ENCODE measurements at places on chromosomes 4 and X.

- no peak for DNase-seq
Measured at GRCh38 chrX:1609762-1610161, 5.1 kb upstream of the ASMT start.

GRCh38 chr4:38131371-38132091, 171.3 kb downstream of the PTTG2 start:
- DNase-seq: no peak

DNA sequence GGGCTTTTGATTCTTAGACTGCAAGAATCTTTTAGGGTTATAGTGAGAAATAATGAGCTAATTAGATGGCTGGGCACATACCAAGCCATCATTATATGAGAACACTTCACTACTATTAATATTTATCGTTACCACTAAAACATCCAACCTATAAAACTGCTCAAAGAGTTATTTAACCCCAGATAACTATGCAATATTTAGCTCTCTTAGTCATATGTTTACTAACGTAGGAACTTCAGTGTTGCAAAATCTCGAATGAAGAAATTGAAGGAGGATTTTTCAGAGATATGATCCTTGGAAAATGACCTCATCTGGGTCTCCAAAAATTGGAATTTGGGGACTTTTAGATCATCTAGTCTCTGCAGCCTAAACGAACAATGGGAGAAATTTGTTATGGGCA, 265.0 kb upstream of the RPS6KA3 start:
- DNase-seq: no peak

- DNase-seq: peak; percentile 19
Measured at GRCh38 chrX:86192827-86193226, 44.6 kb downstream of the DACH2 start.

DNA sequence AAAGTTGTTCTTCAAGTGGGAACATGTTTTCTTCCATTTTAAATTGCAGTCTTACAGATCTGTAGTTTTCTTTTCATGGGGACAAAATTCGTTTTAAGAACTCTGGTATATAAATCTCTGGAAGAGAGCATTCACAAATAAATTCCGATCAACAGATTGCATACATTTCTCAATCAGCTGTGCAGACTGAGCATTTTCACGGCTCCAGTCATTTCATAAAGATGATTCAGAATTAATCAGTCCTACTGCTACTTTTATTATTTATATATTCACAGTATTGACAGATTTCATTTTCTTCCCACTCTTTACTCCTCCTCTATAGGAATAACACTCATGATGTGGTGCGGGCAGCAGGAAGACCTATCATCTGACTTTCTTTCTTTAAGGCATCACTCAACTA, 534.9 kb upstream of the FTHL17 start:
- no peak for DNase-seq

GRCh38 chr4:108849611-108850168, 86.8 kb upstream of the ETNPPL start:
- peak; percentile 68 for DNase-seq

DNA sequence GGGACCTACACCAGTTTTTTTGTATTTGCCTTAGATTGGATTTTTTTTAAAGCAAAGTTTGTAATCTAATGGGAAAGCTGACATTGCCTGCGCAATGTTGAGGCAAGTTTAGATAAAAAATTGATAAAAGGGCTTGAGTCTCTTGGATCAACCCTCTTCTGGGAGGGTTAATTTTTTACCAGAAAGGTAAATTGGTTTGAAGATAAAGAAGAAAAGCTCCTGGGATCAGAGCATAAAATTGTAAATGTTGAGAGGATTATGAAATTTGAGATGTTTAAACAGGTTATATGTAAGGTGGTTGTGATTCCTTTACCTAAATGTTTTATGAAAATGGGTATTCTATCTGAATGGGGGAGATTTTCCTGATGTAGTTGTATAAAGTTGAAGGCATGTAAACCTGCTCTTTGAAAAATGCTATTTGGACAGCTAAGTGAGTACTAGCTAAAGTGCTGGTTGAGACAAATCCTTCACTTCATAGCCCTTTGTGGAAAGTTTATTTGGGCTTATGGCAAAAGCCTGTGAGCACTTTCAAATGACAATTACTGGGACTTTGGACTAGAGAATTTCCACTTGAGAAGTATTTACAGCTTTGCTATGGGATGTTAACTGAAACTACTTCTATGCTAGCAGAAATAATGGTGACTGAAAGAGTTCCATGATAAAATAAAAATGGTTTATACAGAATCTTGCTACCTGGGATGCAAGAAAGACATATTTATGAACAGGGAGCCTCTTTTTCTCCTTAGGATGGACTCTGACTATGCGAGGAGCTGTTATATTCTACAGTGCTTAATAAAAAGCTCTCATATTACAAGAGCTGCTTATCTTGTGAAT, 56.2 kb downstream of the UGT2B10 start:
- no peak for DNase-seq

DNA sequence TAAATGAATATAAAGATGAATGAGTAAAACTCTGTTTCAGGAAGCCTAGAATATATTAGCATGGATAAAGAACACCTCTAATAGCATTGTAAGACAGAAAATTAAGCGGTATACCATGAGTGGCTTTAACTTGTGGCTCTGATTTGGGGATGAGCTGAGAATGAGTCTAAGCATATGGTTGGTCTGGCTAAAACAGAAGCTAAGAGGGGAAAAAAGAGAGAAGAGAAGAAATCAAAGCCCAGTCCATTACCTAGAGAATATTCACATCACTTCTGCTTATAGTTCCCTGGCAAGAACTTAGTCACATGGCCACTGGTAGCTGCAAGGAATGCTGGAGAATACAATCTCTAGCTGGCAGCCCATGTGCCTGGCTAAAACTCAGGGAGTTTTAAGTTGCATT, 414.5 kb downstream of the PRDM5 start:
- DNase-seq: no peak

DNA sequence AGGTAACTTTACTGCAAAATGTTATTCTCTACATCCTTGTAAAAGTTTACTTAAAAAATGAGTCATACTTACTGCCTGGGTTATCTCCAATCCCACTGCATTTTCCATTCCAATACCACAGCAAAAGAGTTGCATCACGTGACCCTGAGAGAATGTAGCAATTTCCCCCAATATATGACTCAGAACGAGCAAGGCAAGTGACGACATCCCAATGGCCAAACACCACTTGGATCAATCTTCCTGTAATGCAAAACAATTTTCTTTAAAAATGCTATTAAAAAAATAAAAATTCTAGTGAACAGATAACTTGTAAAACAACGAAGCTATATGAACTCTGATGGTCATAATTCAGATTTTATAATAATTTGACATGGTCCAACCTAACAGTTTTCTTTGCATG, 224.3 kb downstream of the DCLK2 start:
- peak; percentile 92 for DNase-seq

- no peak for DNase-seq
Measured at GRCh38 chr4:41427306-41427882, 110.6 kb upstream of the LIMCH1 start.

DNA sequence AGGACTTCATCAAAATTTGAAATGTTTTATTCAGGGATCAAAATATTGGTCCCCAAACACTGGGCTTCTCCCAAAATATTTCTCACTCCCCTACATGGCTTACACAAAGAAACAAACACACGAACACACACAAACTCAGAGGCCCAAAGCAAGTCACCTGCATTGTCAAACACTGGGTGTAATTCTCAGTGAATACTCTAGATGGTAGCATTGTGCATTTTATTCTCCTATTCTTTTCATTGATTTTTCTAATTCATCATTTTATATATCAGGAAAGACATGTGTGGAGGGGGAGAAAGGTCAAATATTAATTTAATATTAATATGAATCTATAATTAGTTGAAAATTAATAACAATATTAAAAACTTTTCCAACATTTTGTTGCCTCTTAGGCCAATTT, 72.3 kb upstream of the TNMD start:
- peak; percentile 56 for DNase-seq

DNA sequence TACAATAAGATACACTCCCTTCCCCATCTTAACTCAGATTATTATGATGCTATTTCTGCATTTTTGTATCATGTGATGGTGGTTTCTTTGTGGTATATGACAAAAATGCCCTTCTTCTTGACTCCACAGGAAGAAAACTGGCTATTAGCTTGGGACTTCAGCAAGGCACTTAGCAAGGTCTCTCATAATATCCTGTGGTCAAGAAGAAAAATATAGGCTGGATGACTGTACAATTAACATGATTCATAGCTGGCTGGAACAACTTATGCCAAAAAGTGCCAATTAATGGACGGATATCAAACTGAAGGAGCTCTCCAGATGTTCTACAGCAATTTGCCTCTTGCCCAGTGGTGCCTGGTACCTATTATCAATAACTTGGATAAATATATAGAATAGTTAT, 2.3 kb upstream of the MID1IP1 start:
- DNase-seq: peak; percentile 53

DNA sequence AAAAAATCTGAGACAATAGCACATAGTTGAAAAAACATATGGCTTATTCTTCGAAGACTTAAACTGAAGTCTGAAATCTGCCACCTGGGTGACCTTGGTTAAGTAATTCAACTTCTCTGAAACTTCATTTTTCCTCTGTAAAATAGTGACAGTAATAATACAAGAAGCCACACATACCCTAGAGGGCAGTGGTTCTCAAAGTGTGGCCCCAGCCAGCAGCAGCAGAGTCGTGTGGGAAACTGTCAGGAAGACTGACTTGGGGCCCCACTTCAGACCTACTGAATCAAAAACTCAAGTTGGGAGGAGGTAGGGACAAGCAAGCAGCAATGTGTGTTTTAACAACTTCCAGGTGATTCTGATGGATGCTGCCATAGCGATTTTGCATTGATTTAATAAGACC, 249.9 kb downstream of the HNRNPD start:
- DNase-seq: no peak

DNA sequence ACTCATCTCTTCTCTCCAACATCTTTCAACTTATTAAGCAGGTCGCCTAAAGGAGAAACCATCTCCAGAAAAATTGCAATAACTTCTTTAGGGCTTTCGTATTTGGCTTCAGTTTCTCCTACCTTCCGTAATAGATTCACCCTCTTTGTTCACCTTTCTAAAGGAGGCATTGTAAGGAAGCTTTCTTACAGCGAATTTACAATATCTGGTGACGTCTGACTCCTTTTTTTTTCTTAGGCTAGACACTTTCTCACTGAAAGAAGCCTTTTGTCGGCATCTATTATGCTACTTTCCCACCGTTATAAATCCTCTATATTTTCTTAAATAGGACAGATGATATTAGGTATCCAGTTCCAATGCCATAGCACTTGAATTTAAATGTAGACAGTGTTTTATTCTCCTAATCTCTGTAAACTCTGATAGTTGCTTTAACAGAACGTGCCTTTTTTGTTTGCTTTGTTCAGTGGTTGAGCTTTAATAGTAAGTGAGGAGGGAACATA, 302.4 kb downstream of the IL1RAPL1 start:
- DNase-seq: no peak

DNA sequence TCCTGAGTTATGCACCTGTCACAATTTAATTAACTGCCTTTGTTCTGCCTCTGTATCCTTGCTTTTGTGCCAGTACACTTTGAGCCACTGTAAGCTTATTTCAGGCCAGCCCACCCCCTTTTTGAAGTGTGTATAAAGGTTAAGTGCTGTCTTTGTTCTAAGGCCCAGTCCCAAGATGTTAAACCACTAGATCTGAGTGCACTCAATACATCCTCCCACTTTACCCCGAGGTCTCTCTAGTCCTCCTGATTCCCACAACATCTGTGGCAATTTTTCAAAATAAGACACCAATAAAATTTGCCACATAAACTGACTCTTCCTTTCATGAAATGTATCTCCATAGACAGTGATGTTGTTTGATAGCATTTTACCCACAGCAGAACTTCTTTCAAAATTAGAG, 124.1 kb upstream of the SPIN4 start:
- DNase-seq: no peak

- no peak for DNase-seq
Measured at GRCh38 chr4:113831457-113831856, 69.9 kb upstream of the CAMK2D start.

- no peak for DNase-seq
Measured at GRCh38 chr4:102321260-102321995, 23.9 kb downstream of the SLC39A8 start.

- DNase-seq: peak; percentile 16
Measured at GRCh38 chr4:183550345-183551093, 45.7 kb downstream of the ING2 start.

- peak; percentile 55 for DNase-seq
Measured at GRCh38 chrX:70769659-70770227, 138.8 kb downstream of the TEX11 start.

DNA sequence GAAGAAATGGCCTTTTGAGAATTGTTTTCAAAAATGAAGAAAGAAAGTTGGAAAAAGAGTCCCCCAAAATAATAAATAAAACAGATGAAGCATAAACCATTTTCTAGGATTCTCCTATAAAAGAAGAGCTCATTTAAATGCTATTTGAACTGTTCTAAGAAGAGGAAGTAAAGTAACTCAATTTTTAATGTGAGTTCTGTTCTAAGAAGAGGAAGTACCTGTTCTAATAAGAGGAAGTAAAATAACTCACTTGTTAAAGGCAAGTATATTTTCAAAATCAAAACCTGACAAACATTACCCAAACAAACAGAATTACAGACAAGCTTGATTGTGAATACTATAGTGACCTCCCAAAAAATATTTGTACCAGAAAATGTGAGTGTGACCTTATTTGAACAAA, 1326.3 kb downstream of the C4orf33 start:
- no peak for DNase-seq

DNA sequence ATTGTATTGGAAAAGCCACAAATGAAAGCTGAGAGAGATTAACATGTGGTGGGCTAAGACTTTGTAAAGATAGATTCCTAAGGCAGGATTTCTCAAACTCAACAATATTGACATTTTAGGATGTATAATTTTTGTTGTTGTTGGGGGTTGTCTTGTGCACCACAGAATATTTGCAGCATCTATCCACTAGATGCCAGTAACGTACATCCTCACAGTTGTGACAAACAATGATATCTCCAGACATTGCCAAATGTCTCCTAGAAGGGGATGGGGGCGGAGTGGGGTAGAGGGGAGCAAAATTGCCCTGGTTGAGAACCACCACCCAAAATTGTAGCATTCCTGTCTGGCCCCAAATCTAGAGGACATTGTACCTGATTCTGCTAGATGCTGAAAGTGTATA, 14.7 kb upstream of the CBR4 start:
- peak; percentile 82 for DNase-seq

DNA sequence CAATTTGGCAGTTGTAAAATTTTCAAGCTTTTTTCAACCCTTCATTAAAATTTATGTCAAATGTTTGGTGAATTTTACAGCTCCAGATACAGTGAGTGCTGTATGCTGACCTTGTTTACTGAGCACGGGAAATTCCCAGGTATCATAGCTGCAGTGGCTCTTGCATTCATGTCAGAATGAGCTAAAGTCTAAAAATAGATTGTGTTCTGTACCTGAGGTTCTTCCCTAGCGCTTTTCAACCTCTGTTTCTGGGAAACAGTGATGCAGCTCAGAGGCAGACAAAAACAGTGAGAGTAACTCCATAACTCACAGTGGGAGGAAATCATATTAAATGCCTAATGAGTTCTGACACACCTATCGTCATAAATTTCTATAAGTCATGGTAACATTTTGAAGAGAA, 393.8 kb upstream of the GNPDA2 start:
- no peak for DNase-seq

- DNase-seq: peak; percentile 21
Measured at GRCh38 chr4:99091216-99091575, 2.6 kb upstream of the ADH5 start.

- DNase-seq: peak; percentile 80
Measured at GRCh38 chr4:165537028-165537648, 158.3 kb downstream of the CPE start.
